Effector memory CD8-positive, alpha-beta T cell (primary cell): ENCODE measurements at places on chromosomes 2 and 18.

- no peak overlapping the region for H3K27ac ChIP-seq
- H3K4me3 ChIP-seq, result no peak overlapping the region
- H3K4me1 ChIP-seq, result peaks cover 11% of the 10 kb centered on the region
- peaks cover 4% of the 10 kb centered on the region for H3K36me3 ChIP-seq
- DNase-seq, result no peak
These were observed 9.8 kb downstream of the TBR1 start for GRCh38 chr2:161425728-161426454.

- no peaks in the 10 kb centered on the region for H3K4me1 ChIP-seq
- H3K4me3 ChIP-seq, result no peak overlapping the region
- H3K27me3 ChIP-seq, result peaks cover 5% of the 10 kb centered on the region
- H3K27ac ChIP-seq, result no peak overlapping the region
- no peak for DNase-seq
These were observed 68.8 kb upstream of the ZNF397 start for GRCh38 chr18:35172009-35172408.

GRCh38 chr2:112787729-112788393 lies 3.6 kb upstream of the IL1A start:
- H3K27me3 ChIP-seq, result peaks cover 11% of the 10 kb centered on the region
- H3K4me1 ChIP-seq, result no peaks in the 10 kb centered on the region
- no peak for DNase-seq

DNA sequence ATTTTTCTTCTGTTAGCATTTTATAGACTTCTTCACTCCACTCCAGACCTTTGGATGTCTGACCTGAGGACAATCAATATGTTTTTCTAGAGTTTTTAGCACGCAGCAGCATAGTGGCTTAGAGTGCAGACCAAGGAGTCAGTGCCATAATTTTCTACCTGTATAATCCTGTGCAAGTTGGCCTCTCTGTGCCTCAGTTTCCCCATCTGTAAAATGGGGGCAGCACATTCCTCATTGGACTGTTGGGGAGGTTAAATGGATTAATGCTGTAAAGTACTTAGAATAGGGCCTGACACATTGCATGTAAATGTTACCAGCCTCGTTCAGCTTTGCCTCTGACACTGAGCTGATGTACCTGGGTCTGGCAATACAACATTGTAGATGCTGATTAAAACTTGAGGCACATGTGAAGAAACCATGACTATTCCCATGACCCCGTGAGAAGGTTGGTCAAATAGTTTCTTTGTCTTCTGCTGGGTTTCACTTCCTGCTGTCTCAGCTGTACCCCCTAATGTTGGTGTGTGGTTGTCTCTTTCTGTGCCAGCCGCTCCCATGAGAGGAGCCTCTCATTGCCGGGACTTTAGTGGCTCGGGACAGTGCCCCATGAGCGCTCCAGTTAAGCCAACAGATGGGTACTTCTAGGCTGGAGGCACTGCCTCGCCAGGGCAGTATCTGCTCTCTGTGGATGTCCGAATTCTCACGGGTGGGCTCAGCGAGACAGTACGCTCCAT lies 125.3 kb downstream of the SH3RF3 start:
- H3K4me3 ChIP-seq, result no peak overlapping the region
- no peaks in the 10 kb centered on the region for H3K36me3 ChIP-seq
- peaks cover 39% of the 10 kb centered on the region for H3K27me3 ChIP-seq

DNA sequence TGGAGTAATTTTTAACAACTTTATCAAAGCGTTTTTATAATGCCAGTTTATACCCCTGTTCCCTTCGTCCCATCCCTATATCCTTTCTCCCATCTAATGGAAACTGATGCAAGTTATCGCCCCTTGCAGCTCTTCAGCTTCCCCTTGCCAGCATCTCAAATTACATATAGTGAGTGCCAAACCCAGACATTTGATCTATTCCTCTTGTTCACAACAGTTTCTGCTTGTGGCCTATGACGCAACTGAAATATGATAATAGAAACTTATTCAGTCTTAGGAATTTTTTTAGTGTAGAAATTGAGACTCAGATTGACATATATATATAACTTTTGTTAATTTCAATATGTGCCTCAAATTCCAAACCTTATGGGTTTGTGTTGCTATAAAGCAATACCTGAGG lies 562.2 kb upstream of the VWC2L start:
- H3K27me3 ChIP-seq, result no peaks in the 10 kb centered on the region
- H3K4me3 ChIP-seq, result no peak overlapping the region
- no peak for DNase-seq
- H3K4me1 ChIP-seq, result no peaks in the 10 kb centered on the region
- no peak overlapping the region for H3K27ac ChIP-seq
- no peaks in the 10 kb centered on the region for H3K36me3 ChIP-seq

GRCh38 chr2:171524018-171524401 lies 1.7 kb downstream of the CYBRD1 start:
- DNase-seq, result no peak
- peaks cover 66% of the 10 kb centered on the region for H3K27me3 ChIP-seq
- peaks cover 3% of the 10 kb centered on the region for H3K36me3 ChIP-seq

DNA sequence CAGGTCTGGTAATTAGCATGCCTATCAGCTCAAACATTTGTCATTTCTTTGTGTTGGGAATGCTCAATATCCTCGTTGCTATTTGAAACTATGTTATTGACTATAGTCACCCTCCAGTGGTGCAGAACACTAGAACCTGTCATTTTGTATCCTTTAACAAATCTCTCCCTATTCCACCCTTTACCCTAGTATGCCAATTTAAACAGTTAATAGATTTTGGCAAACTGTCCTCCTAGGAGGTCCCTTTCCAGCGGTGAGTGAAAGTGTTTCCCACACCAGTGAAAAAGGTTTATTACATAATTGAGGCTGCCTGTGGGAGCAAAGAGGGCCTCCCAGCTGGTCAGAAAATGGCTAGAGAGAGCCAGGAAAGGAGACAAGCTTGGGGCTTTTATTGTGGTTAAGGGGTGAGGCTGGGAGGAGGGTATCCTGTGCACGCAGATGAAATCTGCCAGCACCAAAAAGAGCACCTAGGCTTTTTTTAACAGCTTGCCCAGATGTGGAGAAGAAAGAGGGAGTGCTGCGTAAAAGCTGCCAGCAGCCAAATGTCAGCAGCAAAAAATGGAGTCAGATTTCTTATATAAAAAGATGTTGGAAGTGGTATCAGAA lies 1.8 kb upstream of the DRC1 start:
- DNase-seq, result no peak
- no peak overlapping the region for H3K27ac ChIP-seq
- H3K36me3 ChIP-seq, result no peaks in the 10 kb centered on the region
- peaks cover 10% of the 10 kb centered on the region for H3K4me1 ChIP-seq

GRCh38 chr2:38775921-38776225 lies 2.1 kb upstream of the GEMIN6 start:
- H3K27me3 ChIP-seq, result peaks cover 27% of the 10 kb centered on the region
- peaks cover 6% of the 10 kb centered on the region for H3K36me3 ChIP-seq

GRCh38 chr18:66136039-66136438 lies 385.2 kb downstream of the CDH7 start:
- no peaks in the 10 kb centered on the region for H3K4me1 ChIP-seq
- DNase-seq, result no peak
- H3K27me3 ChIP-seq, result no peaks in the 10 kb centered on the region
- H3K36me3 ChIP-seq, result no peaks in the 10 kb centered on the region
- no peak overlapping the region for H3K27ac ChIP-seq
- no peak overlapping the region for H3K4me3 ChIP-seq

DNA sequence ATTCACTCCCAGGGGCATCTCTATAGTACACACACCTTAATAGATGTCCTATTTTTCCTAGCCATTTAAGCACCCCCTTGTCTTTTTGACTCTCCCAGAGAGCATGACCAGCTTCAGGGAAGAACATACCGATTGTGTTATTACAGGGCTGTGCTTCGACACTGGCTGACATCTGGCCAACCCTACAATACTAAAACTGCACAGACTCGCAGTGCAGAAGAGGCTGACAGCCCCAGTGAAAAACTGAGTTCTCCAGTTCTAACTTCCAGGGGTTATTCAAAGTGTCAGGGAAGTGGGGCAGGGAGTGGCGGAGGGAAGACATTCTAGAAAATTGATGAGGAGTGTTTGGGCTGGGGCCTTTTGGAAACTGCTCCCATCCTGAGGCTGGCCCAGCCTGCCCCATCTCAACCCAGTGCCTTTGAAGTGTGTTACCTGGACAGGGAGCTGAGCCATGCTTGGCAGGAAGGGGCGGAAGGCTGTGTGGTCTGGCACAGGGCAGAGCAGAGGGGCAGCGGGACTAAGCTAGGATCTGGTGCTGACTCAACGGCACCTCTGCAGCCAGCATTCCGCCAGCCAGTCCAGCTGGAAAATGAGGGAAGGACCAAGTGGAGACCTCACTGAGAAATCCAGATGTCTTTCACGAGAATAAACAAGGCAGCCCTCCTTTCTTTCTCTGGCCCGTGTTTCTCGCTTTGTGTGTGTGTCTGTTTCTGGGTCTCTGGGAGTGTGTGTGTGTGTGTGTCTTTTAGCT lies 15.4 kb upstream of the IGFBP5 start:
- H3K4me1 ChIP-seq, result no peaks in the 10 kb centered on the region
- H3K27me3 ChIP-seq, result peaks cover 22% of the 10 kb centered on the region
- no peak for DNase-seq
- no peaks in the 10 kb centered on the region for H3K36me3 ChIP-seq

- peaks cover 18% of the 10 kb centered on the region for H3K4me1 ChIP-seq
- no peak overlapping the region for H3K4me3 ChIP-seq
- no peak for DNase-seq
- H3K36me3 ChIP-seq, result no peaks in the 10 kb centered on the region
- H3K27ac ChIP-seq, result no peak overlapping the region
- peaks cover 14% of the 10 kb centered on the region for H3K27me3 ChIP-seq
These were observed 100.9 kb downstream of the MTCL1 start for GRCh38 chr18:8806100-8806797.

- H3K4me3 ChIP-seq, result no peak overlapping the region
- H3K4me1 ChIP-seq, result peaks cover 3% of the 10 kb centered on the region
- DNase-seq, result no peak
- peaks cover 50% of the 10 kb centered on the region for H3K27me3 ChIP-seq
These were observed 27.9 kb downstream of the AOX1 start for GRCh38 chr2:200613692-200614091.
